ENCODE measurements at places on chromosomes 13 and 19.
A peak's percentile ranks its signal among the peaks of the same experiment; 100 is the strongest.

DNA sequence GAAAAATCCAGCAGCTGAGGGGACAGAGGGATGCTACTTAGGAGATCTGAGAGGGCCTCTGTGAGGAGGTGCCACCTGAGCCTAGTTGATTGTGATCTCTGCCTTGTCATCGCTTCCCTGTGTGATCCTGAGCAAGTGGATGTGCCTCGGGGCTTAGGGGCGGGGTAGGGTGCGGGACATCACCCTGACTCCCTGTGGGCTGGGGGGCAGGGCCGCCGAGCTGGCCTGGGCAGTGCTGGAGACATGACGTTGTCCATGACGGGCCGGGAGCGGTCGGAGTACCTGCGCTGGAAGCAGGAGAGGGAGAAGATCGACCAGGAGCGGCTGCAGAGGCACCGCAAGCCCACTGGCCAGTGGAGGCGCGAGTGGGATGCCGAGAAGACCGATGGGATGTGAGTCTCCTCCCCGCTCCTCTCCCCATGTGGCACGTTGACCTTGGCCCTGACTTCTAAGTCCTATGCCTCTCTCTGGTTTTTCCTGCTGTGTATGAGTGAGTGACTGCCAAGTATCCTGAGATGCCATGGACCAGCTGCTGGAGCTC, 8.2 kb upstream of the INAFM1 start:
- no peak for DNase-seq

DNA sequence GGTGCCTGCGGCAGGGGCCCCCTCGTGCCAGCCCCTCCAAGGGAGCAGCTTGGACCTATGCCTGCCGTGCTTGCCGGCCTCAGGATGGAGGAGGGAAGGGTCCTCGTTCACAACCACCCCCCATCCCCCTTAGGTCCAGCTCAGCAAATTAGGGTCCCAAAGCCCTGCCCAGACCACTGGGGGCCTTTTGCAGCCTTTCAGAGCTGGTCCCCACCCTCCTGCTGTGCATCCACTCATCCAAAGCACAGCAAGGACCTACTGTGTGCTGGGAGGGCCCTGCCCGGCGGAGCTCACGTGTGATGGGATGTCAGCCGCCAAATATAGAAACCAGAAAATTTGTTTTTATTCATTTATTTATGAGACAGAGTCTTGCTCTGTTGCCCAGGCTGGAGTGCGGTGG, 16.5 kb upstream of the SLC7A10 start:
- no peak for DNase-seq

GRCh38 chr13:27853861-27854260, 61.6 kb downstream of the GSX1 start:
- DNase-seq, result no peak

DNA sequence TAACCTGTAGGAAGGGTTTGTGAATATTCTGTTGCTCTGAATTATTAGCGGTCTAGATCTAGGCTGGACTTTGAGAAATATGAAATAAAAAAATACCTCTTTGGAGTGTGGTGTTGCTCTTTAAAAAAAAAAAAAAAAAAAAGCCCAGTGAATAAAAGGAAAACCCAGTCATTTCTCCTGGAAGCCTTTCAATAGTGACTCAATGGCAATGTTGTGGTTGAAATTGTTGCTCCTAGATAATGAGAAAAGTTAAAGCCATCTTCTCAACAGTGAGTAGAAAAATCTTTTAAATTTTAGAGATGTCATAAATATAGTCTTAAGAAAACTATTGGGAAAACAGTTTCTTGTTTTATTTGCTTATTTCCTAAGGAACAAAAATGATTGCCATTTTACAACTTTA, 135.3 kb downstream of the RFC3 start:
- no peak for DNase-seq

DNA sequence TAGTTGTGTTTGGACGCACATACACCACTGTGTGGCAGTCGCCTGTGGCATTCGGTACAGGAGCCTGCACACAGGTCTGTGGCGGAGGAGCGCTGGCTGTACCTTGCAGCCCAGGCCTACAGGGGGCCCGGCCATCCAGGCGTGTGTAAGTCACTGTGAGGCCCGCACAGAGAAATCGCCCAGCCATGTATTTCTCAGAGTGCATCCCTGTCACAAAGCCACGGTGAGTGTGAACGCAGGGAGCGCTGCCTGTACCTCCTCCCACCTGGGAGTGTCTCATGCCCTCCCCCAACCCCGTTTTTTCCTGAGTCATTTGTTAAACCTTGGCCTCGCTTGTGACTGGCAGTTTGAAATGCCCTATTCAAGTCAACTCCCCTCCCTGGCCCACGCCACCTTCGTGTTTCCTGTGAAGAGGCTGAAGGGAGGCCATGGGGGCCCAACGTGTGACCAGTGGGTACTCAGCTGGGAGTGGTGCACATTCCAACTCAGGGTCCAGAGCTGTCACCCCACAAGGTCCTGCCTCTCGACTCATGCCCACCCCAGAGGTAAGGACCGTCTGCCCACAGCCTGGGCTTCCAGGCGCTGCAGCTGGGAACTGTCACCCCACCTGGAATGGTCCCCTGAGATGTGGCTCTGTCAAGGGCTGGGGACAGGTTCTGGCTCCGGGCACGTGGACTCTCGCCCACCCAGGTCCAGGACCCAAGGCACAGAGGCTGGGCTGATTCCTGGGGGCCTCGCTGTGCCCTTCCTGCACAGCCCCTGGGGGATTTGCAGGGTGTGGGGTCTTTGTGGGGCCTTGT, 11.6 kb upstream of the RASA3 start:
- DNase-seq, result no peak

DNA sequence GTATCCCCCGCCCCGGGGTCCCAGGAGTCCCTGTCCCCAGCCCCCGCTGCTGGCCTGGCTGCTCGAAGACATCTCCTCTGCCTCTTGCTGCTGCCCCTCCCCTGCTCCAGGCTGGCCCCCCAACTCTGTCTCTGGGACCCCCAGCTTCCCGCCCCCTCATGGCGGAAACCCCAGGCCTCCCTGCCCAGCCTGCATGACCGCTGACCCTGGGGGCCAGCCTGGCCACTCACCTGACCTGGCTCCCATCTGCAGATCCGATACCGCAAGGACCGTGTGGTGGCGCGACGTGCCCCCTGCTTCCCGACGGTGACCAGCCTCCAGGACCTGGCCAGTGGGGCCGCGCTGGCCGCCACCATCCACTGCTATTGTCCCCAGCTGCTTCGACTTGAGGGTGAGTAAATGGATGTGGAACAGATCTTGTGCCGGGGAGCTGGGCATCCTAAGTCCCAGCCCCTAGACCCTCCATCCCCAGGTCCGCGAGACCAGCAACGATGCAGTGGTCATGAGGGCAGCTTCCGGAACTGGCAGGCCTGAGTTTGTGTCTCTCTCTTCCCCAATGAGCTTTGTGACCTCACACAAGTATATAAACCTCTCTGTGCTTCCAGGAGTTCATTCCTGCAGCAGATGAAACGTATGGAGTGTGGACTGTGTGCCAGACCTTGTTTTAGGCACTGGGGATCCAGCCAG, 12.4 kb downstream of the CAMSAP3 start:
- no peak for DNase-seq

DNA sequence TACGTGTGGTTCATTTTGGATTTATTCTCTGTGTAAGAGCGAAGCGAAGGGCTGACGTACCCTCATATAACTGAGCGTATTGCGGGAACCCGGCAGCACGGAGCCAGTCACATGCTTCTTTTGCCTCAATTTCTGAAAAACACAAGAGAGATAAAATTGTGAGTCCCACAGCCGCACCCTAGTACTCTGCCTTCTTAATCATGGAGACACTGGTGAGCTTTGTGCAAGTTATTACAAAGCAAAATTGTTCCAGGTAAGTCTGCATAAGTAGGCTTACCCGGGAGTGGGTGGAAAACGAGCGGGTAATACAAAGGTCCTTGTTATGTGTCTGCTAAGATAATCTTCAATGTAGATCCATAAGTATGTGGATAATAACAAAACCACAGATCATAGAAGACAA, 118.1 kb downstream of the STARD13 start:
- DNase-seq, result no peak

DNA sequence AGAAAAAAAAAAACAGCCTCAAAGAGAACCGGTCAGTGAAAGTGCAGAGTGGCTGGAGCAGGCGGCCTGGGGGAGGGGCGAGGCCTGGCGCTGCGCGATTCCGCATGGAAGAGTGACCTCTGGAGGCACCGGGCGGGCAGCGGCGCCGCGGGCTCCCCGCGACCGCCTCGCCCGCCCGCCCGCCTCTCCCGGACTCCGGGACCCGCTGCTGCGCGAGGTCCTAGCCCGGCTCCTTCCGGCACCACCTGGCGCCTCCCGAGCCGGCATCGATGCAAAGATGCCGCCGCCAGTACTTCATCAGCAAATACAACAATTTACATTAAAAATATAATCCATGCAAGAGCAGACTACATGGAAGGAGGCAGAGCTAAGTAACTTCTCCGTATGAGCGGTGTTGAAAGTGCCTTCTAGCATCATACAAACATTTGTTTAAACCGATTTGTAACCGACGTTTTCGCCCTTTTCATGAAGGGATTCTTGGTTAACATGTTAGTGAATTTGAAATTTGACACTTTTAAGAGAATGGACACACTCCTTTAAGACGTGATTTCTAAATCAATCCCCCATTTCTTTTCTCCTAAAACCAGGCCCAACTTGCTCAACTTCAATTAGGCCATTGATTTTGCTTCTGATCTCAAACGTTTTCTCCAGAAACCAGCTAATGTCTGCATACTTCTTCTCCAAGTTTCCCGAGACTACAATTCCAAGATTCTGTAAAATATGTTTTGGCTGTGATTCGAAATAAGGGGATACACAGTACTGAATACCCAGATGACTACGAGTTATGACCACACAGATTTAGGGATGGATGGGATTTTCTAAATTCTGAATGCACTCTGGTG, 2.1 kb downstream of the EFNB2 start:
- DNase-seq, result peak; percentile 62

DNA sequence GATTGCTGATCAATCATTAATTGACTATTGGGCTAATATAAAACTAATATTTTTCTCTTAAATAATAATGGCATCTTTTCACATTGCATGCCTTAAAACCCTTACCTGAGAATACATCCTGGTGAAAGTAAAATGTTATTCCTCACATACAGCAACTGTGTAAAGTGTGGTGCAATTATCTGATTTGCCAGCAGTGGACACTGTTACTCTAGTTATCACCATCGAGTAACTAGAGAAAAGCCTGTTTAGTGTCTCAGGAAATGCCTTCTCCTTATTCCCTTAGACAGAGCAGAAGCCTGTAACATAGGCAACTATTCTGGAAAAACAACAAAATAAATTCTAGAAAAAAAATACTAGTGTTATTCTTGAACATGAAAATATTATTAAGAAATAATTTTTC, 459.8 kb downstream of the FGF14 start:
- peak; percentile 82 for DNase-seq

GRCh38 chr13:111005808-111006505, 91.1 kb upstream of the ANKRD10 start:
- DNase-seq, result peak; percentile 90

GRCh38 chr19:7596211-7596937, 711 bp downstream of the CAMSAP3 start:
- no peak for DNase-seq
